CD4-positive, alpha-beta T cell treated with Interleukin-6 for 4 hours (primary cell): ENCODE measurements at places on chromosomes 6 and 20.

DNA sequence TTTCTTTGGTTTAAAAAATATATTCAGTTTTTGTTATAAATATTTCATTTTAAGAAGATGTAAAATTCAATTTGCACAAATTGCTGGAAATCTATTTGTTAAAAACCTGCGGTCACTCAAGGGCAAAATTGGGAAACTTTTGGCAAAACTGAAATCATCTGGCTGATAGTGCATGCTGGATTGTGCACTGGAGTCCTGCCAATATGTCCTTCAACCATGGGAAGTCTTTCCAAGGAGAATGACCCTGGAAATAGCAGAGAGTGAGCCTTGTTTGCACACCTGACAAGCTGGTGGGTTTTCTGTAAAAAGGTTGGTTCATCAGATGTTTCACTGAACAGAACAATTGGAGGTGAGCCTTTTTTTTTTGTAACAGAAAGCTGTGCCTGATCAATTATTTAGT, 413.5 kb downstream of the BTBD3 start:
- DNase-seq: no peak

GRCh38 chr6:28901831-28902230, 22.0 kb downstream of the TRIM27 start:
- DNase-seq: no peak

- DNase-seq: no peak
Observed at GRCh38 chr20:44734938-44735337, 10.7 kb upstream of the KCNK15 start.

DNA sequence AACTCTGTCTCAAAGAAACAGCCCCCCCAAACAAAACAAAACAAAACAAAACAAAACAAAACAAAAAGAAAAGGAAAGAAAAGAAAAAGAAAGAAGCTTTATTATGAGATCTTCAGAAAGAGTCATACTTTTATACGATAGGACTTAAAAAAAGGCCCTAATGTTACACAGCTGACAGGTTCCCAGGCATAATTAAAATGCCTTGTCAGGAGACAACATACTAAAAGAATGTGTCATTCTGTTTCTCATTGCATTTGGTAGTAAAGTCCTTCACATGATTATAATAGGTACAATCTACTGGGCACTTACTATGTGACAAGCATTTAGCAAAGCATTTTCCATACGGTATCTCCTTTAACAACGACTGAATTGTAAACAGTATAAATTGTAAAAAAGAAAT, 36.4 kb upstream of the RPN2 start:
- DNase-seq: no peak

DNA sequence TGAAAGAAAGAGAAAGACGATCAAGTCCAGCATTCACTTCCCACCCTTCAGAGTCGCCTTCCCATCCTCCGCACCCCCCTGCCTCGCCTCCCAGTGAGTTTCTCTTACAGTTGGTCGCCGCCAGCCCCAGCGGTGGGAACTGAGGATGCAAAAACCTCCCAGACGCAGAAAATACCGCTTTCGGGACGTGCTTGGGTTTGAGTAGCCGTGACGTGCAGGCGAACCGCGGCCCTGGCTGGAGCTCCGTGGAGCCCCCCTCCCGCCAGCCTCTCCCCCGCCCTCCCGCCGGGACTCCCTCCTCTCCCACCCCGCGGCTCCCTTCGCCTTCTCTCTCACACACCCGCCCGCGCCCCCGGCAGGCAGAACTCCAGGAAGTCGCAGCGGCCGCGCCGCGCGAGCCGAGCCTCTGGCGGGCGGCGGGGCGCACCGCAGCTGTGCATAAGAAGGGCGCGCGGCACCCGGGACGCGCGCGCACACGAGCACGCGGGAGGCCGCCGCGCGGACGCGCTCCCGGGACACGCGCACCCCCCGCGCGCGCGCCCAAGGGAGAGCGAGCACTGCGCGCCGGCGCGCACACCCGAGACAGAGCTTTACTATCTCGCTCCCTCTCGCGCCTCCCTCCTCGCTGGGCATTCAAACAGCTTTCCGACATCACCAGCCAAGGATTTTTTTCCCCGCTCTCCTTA, at the start of gene ADGRB3:
ADGRB3 (plus strand) TSS at position 557 of the 686 bp plus-strand sequence. CDS start 3,394 bp downstream, outside the sequence.
- peak; percentile 4 for DNase-seq

- DNase-seq: no peak
Observed at GRCh38 chr6:139152892-139153271, 18.0 kb downstream of the HECA start.
